ENCODE measurements at places on chromosomes 5 and 9.

- DNase-seq: no peak
Measured at GRCh38 chr5:170597109-170597751, 93.4 kb downstream of the KCNIP1 start.

DNA sequence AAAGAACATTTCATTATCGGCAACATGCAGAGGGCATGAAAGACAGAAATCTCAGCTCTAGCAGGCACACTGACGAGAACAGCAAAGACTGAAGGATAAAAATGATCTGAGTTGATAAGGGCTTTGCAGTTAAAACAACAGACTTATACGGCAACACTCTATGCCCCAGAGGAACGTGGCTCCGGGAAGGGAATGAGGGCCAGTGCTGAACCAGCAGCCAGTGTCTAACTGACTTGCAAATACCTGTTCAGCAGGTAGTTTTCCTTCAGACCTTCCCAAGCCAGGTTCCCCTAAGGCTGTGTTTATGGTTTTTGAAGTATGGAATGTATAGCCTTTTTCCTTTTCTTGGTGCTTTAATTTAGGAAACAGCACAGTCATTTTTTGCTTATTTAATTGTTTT is 121.3 kb upstream of the CDH18 start:
- no peak for DNase-seq

DNA sequence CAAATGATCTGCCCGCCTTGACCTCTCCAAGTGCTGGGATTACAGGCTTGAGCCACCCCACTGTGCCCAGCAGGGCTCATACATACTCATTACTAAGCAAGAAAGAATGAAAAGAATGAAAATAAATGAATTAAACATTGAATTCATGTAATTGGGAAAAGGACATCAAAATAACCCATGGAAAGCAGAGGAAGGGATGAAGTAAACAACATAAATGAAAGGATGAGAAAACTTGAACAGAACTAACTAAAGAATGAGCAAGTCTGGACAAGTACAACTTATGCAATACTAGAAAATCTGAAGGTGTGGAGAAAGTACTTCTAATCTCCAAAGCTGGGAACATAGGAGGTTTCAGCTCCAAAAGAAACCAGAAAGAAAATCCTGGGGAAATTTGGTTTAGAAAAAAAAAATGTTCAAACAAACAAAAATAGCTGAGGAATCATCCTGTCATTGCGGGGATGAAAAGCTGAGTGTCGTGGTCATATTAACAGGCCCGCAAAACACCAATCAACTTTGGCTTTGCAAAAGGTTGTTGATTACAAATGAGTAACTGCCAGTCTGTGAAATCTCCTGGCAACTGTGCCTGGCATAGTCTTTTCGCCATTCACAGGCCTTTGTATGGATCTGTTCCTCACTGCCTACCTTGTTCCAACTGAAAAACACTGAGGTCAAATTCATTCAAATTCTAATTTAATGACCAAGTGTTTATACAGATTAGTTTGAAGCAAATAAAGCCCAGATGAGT is 2.3 kb upstream of the AK3 start:
- DNase-seq: no peak

- DNase-seq: no peak
Measured at GRCh38 chr5:53568401-53568800, 8.0 kb downstream of the NDUFS4 start.

DNA sequence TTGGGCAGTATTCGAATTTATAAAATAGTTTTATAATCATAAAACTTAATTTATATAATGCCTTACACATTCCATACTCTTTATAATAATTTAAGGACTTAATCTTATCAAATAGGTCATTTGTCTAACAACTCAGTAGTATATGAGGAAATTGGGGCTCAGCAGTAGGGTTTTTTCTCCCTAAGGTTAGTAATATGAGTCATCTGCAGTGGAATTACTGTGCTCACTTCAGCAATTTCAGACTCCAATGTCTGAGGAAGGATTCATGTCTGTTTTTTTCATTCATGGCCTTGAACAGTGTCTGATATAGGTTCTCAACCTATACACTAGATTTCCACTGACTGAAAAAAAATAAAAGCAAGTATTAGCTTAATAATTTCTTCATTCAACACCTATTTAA is 7.4 kb downstream of the DMRTA1 start:
- no peak for DNase-seq

- DNase-seq: no peak
Measured at GRCh38 chr9:82732928-82733327, 330.0 kb downstream of the RASEF start.

DNA sequence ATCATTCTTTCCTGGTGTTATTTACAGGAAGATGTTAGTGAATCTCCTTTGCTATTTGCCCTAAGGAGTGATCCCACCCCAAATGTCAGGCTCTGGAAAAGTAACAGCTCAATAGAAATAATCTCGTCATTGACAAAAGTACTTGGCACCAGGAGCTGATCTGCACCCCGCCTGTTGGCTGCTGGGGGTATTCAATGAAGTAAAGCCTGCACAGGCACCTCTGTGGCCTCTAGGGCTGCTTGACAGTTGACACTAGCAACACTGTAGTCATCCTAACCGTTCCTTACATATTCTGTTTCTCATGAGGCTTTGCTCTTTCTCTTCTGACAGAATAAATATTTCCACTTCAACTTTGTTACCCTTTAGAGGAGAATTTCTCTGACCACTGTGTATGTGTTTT is 103.4 kb downstream of the DOCK2 start:
- no peak for DNase-seq

GRCh38 chr5:171521679-171522078 is 102.2 kb downstream of the FGF18 start:
- no peak for DNase-seq

- DNase-seq: no peak
Measured at GRCh38 chr5:127447827-127448226, 69.6 kb upstream of the PRRC1 start.

- DNase-seq: peak; percentile 2
Measured at GRCh38 chr5:79456890-79457583, 56.9 kb downstream of the HOMER1 start.

- DNase-seq: no peak
Measured at GRCh38 chr5:12354686-12355085, 450.4 kb upstream of the CTNND2 start.

Measured in GM18507 (cell line).